CD4-positive, alpha-beta memory T cell (primary cell): ENCODE measurements at places on chromosomes 12 and 14. TPM values are rescaled to one million over a fixed set of nuclear protein-coding genes. Genes with fewer than 3 reads are reported as not detected.

The TRHDE gene
- not detected for polyA plus RNA-seq

DNA sequence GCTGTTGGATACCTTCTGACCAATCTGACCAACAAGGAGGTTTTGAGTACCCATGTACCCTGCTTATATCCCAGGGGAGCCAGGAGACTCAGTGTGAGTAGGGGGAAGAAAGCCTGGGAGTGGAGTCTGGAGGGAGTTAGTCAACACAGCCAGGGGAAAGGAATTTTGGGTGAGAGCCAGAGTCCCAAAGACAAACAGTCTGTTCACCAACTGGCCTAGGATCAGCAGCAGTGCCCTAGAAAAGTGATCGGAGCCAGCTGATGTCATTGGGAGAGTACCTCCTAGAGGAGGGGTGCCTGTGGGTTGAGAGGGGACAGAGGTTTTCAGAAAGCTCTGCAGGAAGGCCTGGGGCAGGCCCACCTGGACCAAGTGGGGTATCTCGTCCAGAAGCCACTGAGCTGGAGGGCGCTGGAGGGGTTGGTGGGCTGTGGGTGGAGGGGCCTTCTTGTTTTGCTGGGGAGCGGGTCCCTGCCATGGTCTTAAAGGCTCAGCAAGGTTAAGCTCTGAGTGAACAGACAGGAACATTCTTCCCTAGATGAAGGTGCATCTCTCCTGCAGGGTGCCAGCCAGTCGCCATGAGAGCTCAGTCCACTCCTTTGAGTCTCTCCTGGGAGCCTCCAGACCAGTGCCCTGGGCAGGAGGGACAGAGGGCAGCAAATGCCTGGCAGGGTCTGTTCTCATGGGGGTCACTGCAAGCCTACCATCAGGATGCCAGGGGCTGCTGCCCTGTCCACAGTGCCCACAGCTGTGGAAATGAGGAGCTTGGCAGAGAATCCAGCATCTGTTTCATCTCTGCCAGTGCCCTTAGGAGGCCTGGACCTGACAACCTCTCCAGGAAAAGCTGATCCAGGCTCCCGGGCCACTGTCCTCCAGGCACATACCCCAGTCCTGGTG is 63.6 kb downstream of the CHGA start:
- no peak overlapping the region for H3K27ac ChIP-seq
- H3K36me3 ChIP-seq: no peaks in the 10 kb centered on the region
- no peaks in the 10 kb centered on the region for H3K4me1 ChIP-seq
- no peak overlapping the region for H3K4me3 ChIP-seq
- no peaks in the 10 kb centered on the region for H3K27me3 ChIP-seq

DNA sequence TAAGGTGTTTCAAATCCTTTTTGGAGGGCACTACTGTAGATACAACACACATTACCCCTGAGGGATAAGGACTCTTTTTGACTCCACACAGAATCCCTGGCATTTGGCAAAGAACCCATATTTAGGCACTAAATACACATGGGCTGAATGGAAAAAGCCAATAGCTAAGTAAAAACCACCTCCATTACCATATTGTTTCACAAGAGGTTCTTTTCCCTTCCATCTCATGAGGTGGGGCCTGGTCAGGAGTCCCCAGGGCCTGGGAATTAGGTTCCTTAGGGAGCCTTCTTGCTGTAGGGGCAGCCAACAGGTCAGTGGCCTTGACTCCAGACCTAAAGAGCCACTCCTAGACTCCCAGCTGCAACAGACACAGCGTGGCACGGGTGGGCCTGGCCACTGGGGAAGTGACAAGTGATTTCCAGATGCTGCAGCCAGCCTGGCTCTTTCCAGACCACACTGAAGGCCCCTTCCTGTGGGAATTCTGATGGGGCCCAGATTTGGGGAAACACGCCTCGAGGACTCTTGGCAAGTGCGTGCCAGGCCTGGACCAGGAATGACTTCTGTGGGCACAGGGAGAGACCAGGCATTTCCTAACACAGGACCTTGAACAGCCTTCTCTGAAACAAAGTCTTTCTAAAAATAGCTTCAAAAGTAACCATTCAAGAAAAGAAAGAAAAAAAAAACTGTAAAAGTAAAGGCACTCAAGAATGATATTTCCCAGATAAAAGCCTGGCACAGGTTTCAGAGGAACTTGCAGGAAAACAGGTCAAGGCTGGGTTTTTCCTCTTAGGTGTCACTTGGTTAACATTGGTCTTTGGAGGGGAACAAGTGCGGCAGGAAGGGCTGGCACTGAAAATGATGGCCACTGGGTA is 18.1 kb downstream of the SSH1 start:
- peaks cover 7% of the 10 kb centered on the region for H3K36me3 ChIP-seq
- DNase-seq: no peak
- H3K4me3 ChIP-seq: no peak overlapping the region
- H3K27ac ChIP-seq: peak overlapping the region; percentile 42
- peaks cover 31% of the 10 kb centered on the region for H3K4me1 ChIP-seq

GRCh38 chr12:50647031-50647430 is 116.9 kb upstream of the ATF1 start:
- no peaks in the 10 kb centered on the region for H3K27me3 ChIP-seq
- H3K4me3 ChIP-seq: no peak overlapping the region
- no peaks in the 10 kb centered on the region for H3K36me3 ChIP-seq
- H3K27ac ChIP-seq: no peak overlapping the region
- no peaks in the 10 kb centered on the region for H3K4me1 ChIP-seq

The SLC17A8 gene
- not detected for polyA plus RNA-seq

- no peaks in the 10 kb centered on the region for H3K27me3 ChIP-seq
- DNase-seq: no peak
- H3K4me1 ChIP-seq: peaks cover 10% of the 10 kb centered on the region
- no peaks in the 10 kb centered on the region for H3K36me3 ChIP-seq
- no peak overlapping the region for H3K4me3 ChIP-seq
Observed at GRCh38 chr12:107359382-107359781, 266.0 kb upstream of the CRY1 start.

- no peak overlapping the region for H3K27ac ChIP-seq
- no peaks in the 10 kb centered on the region for H3K36me3 ChIP-seq
- no peak overlapping the region for H3K4me3 ChIP-seq
- DNase-seq: no peak
- H3K4me1 ChIP-seq: no peaks in the 10 kb centered on the region
Observed at GRCh38 chr14:77238356-77238755, 32.6 kb downstream of the NGB start.

- H3K4me1 ChIP-seq: peaks cover 14% of the 10 kb centered on the region
- H3K27me3 ChIP-seq: no peaks in the 10 kb centered on the region
- no peaks in the 10 kb centered on the region for H3K36me3 ChIP-seq
Observed at GRCh38 chr12:124797321-124797720, 66.3 kb downstream of the SCARB1 start.

The AKAP3 gene
- polyA plus RNA-seq: 1.1 TPM

DNA sequence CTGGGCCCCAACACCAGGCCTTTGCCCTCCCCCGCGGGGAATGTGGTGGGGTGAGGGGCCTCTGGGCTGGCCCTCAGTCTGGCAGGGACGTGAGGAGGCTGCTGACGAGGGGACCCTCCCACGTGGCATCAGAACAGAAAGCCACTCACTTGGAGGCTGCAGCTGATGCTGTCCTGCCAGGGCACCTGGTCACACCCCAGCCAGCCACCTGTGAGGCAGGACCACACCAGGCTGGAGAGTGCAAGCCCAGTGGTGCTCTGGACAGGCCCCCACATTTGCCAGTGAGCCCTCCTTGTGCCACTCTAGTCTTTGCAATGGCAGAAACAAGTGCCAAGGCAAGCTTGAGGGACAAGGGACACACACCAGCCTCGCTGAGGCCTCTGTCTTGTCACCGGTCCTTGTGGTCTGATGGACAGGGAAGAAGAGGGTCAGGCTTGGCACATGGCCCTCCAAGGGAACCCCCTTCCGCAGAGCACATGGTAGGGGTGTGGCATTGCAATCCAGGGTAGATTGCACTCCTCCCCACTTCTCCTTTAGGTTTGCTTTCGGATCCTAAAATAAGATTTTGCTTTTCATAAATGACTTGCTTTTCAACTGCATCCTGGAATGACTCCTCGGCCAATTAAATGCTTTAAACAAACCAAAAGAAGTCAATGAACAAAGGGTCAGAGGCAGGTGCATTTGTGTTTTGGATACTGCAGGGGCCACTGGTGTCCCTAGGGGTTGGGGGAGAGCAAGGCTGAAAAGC is 53.7 kb downstream of the CCDC88C start:
- H3K27me3 ChIP-seq: no peaks in the 10 kb centered on the region
- peak overlapping the region; percentile 85 for H3K27ac ChIP-seq
- no peak overlapping the region for H3K4me3 ChIP-seq
- DNase-seq: no peak

GRCh38 chr14:79333198-79333546 is 878.1 kb downstream of the DIO2 start:
- no peak overlapping the region for H3K27ac ChIP-seq
- no peaks in the 10 kb centered on the region for H3K36me3 ChIP-seq
- H3K27me3 ChIP-seq: no peaks in the 10 kb centered on the region
- DNase-seq: no peak
- H3K4me1 ChIP-seq: no peaks in the 10 kb centered on the region

The IQSEC3 gene
- not detected for polyA plus RNA-seq

DNA sequence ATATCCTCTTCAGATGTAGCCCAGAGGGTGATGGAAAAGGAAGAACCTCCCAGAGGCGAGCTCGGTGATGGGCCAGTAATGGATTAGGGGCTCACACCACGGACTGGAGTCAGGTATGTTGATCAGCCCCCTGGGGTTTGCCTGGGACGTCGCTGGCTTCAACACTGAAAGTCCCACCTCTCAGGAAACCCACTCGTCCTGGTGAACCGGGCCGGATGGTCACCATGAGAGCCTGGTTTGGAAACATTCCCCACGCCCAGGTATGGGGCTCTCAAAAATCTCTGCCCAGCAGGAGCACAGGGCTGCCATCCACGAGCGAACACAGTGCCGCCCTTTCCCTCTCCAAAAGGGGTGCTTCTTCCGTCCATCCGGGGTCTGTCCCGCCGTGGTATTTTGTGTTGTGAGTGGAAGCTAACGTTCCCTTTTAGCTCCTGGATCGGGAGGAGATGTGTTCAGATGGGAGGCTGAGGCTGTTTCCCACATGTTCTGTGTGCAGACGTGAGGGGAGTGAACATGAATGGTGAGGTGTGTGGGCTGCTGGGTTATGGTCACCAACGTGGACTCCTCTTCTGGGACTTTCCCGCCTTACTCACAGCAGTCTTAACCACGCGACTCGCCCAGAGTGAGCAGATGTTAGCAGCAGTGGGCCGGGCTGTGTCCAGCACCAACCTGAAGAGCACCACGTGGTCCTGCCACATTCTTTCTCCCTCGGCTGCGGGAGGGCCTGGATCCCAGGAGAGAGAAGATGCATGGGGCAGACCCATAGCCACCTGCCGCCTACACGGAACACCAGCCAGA is 139.2 kb downstream of the KIF26A start:
- no peaks in the 10 kb centered on the region for H3K4me1 ChIP-seq
- no peak overlapping the region for H3K4me3 ChIP-seq
- H3K36me3 ChIP-seq: no peaks in the 10 kb centered on the region
- H3K27me3 ChIP-seq: no peaks in the 10 kb centered on the region
- DNase-seq: no peak
- no peak overlapping the region for H3K27ac ChIP-seq

The BHLHE41 gene
- polyA plus RNA-seq: not detected

- no peaks in the 10 kb centered on the region for H3K36me3 ChIP-seq
- H3K27me3 ChIP-seq: no peaks in the 10 kb centered on the region
- DNase-seq: no peak
- H3K27ac ChIP-seq: no peak overlapping the region
- H3K4me3 ChIP-seq: no peak overlapping the region
Observed at GRCh38 chr14:38329246-38329645, 73.4 kb upstream of the CLEC14A start.

The LRP1-AS gene
- polyA plus RNA-seq: not detected

- H3K27me3 ChIP-seq: no peaks in the 10 kb centered on the region
- H3K4me3 ChIP-seq: peak overlapping the region; percentile 64
Observed at GRCh38 chr14:97976861-97977260, 1179.7 kb downstream of the VRK1 start.

DNA sequence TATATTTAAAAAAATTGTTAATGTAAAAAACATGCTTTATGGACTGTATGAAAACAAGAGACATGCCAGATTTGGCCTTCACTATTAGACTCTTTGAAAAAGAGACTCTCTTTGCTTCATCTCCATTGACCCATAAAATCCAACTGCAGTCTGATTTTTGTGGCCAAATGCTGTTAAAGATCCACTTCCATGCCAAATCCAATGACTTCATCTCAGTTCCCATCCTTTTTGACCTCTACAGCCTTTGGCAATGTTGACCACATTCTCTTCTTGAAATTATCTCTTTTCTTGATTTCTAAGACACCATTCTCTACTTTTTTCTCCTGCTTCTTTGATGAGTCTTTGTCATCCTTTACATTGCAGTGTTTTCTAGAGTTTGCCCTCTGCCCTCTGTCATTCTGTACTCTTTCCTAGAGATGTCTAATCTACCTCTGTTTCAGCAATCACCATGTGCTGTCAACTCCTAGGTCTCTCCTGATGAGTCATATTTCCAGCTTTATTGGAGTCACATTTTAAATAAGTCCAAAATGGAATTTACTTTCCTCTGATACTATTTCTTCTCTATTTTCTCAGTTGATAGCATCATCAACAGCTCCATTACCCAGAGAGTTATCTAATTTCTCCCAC is 2.4 kb downstream of the TMPRSS12 start:
- no peak for DNase-seq
- no peak overlapping the region for H3K4me3 ChIP-seq
- no peaks in the 10 kb centered on the region for H3K36me3 ChIP-seq
- no peaks in the 10 kb centered on the region for H3K27me3 ChIP-seq
- H3K27ac ChIP-seq: no peak overlapping the region
- no peaks in the 10 kb centered on the region for H3K4me1 ChIP-seq
